Right atrium auricular region (tissue), 2 donors: ENCODE measurements at places on chromosomes 4 and X. TPM values are rescaled to one million over a fixed set of nuclear protein-coding genes. Genes with fewer than 3 reads are reported as not detected.

The RAI2 gene
- total RNA-seq: 29.6 TPM

The CWH43 gene
- total RNA-seq: not detected

The PRSS12 gene
- total RNA-seq: 0.12 TPM

The MAB21L2 gene
- total RNA-seq: 1.6 TPM

The SATL1 gene
- total RNA-seq: not detected

The DDX53 gene
- total RNA-seq: not detected

The SSX1 gene
- not detected for total RNA-seq

The REELD1 gene
- not detected for total RNA-seq

The COQ2 gene
- 15.1 TPM for total RNA-seq

DNA sequence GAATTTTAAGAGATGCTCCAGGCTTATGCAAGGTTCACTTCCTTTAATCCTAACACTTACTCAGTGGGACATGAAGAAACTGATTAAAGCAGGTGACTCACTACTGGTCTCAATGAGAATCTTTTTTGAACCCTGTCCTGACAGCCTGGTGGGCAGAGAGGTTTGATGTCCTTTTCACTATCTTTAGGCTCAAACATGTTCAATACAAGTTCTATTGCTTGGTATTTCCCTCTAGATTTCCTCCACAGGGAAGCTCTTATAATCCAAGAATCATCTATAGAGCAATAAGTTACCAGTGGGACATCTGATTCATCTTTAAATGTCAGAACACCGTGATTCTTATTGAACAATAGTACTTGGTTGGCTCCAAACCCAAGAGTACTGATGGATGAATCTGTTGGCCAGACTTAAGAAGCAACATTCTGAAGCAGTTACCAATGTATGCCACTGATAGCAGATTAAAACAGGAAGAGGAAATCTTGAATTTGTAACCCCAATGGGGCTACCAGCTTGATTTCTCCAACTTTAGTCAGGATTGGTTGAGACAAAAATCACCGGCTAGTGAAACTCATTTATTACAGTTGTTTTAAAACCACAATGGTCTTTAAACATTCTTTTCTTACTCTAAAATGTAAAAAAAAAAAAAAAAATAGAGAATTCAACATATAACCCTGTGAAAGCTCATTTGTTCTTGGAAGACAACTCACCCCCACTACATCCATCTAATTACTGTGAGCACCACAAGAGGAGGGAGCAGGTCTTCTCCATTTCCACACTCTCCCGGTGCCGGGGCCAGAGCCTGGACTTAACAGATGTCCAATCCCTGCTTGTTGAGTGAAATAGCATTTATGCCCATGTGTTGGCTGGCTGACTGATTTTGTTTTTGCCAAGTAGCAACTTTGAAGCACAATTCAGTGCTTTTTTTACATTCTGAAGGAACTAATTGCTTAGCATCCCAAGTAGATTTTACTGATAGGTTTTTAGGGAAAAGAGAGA is 43.3 kb downstream of the FGFBP1 start:
- H3K27ac ChIP-seq: no peak overlapping the region
- DNase-seq: no peak
- H3K4me1 ChIP-seq: no peaks in the 10 kb centered on the region
- no peaks in the 10 kb centered on the region for H3K27me3 ChIP-seq
- no peaks in the 10 kb centered on the region for H3K36me3 ChIP-seq

DNA sequence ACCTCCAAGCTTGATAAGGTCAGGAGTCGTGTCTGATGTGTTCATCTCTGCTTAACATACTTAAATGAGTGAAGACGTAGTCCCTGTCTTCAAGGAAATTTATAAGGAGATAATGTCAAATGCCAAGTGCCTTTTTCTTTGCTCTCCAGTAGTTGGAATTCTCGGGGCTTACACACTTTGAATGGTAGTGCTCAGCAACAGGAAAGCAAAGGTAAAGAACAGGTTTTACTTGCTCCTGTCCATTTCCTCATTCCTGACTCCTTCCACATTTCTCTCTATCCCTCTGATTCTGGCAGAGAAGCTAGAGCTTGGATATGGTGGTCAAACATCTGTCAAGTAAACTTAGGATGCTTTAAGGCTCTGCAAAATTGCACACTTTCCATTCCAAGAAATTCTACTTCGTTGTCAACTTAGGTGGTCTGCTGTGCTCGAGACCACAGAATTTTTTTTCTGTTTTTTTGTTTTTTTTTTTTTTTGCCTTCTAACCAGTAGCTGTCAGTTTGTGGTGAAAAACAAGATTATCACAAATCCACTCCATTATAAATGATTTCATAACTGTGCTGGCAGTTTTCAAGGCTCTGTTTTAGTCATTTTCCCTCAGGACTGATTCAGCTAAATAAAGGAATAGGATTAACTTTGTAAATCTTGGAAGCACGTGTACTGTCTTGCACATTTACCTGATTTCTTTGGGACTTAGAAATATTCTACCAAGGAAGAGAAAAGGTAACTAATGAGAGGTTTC is 180.8 kb upstream of the ANXA3 start:
- H3K36me3 ChIP-seq: peaks cover 4% of the 10 kb centered on the region
- H3K4me3 ChIP-seq: no peak overlapping the region
- H3K27ac ChIP-seq: no peak overlapping the region
- no peaks in the 10 kb centered on the region for H3K4me1 ChIP-seq
- DNase-seq: no peak

DNA sequence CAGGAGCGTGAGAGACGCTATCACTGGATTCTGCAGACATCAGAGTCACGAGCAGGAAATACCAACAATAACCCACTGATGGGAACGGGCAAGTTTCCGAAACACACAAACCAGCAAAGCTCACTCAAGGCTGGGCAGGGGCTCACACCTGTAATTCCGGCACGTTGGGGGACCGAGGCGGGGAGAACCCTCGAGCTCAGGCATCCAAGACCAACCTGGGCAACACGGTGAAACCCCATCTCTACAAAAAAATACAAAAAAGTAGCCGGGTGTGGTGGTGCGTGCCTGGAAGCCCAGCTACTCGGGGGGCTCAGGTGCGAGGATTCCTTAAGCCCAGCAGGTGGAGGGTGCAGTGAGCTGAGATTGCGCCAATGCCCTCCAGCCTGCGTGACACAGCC is 17.2 kb upstream of the GTPBP6 start:
- no peak overlapping the region for H3K27ac ChIP-seq
- no peaks in the 10 kb centered on the region for H3K27me3 ChIP-seq
- no peak for DNase-seq
- peaks cover 18% of the 10 kb centered on the region for H3K36me3 ChIP-seq
- no peaks in the 10 kb centered on the region for H3K4me1 ChIP-seq

DNA sequence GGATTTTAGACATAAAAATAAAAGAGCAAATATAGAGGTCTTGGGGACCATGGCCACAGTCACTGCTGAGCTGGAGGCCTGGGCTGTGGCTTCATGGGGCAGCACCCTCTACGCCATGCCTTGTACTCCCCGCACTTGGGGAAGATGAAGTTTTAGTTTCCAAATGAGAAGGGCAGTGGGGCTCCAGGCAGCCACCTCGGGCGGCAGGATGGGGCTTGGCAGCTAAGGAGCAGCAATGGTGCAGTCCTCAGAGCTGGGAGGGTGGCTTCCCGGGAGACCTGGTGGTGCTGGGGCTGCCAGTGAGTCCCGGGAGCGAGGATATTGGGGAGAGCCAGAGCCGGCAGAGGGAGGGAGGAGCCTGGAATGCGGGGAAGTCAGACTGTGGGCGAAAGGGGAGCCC is 2.4 kb downstream of the CXCR3 start:
- H3K4me1 ChIP-seq: no peaks in the 10 kb centered on the region
- H3K27ac ChIP-seq: no peak overlapping the region
- H3K36me3 ChIP-seq: peaks cover 29% of the 10 kb centered on the region
- H3K4me3 ChIP-seq: no peak overlapping the region
- DNase-seq: no peak

DNA sequence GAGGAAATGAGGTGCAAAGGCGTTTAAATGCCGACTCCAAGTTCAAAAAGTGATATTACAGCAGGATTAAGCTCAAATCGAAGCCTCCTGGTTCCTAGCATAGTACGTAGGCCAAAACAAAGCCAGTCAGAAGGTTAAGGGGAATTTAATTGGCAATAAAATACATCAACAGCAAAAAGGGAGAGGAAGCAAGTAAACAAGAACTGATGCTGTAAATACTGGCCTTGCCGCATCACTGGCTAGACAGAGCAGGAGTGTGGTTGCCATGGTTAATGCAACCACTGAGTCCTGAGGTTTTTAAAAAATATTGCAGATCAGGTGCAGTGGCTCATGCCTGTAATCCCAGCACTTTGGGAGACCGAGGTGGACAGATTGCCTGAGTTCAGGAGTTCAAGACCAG is 63.2 kb upstream of the FBXW7 start:
- H3K4me1 ChIP-seq: no peaks in the 10 kb centered on the region
- H3K27me3 ChIP-seq: no peaks in the 10 kb centered on the region
- no peaks in the 10 kb centered on the region for H3K36me3 ChIP-seq

GRCh38 chr4:112905728-112906127 is 143.7 kb upstream of the ANK2 start:
- H3K4me1 ChIP-seq: no peaks in the 10 kb centered on the region
- no peak for DNase-seq
- H3K27me3 ChIP-seq: no peaks in the 10 kb centered on the region
- H3K4me3 ChIP-seq: no peak overlapping the region
- H3K27ac ChIP-seq: no peak overlapping the region
- no peaks in the 10 kb centered on the region for H3K36me3 ChIP-seq

GRCh38 chr4:174449944-174450785 is 72.1 kb downstream of the HPGD start:
- H3K27me3 ChIP-seq: no peaks in the 10 kb centered on the region
- peaks cover 7% of the 10 kb centered on the region for H3K4me1 ChIP-seq
- H3K27ac ChIP-seq: no peak overlapping the region
- no peak for DNase-seq
- no peaks in the 10 kb centered on the region for H3K36me3 ChIP-seq

GRCh38 chrX:150506486-150506885 is 61.9 kb upstream of the MTM1 start:
- no peak overlapping the region for H3K4me3 ChIP-seq
- no peaks in the 10 kb centered on the region for H3K36me3 ChIP-seq
- H3K27me3 ChIP-seq: no peaks in the 10 kb centered on the region
- no peaks in the 10 kb centered on the region for H3K4me1 ChIP-seq

DNA sequence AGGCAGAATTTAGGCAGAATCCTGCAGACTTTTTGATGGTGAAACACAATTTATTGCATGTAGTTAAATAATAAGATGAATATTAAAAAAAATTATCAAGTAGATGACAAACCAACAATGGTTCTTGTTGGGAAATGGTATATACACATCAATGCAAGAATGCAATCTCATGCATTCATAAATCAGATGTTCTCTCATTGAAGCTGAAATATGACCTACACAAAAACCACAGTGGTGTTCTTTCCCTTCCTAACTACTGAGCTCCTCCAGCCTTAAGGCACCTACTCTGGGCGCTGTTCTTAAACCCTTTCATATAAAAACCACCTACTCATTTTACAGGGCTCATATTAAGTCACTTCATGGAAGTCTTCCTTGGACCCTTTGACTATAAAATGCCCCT is 64.1 kb downstream of the ANTXR2 start:
- no peaks in the 10 kb centered on the region for H3K27me3 ChIP-seq
- no peaks in the 10 kb centered on the region for H3K4me1 ChIP-seq
- no peak overlapping the region for H3K27ac ChIP-seq

GRCh38 chr4:1285151-1285789 is 4.4 kb upstream of the MAEA start:
- H3K27me3 ChIP-seq: no peaks in the 10 kb centered on the region
- no peak for DNase-seq
- no peaks in the 10 kb centered on the region for H3K36me3 ChIP-seq
- peaks cover 8% of the 10 kb centered on the region for H3K4me1 ChIP-seq
- no peak overlapping the region for H3K4me3 ChIP-seq

DNA sequence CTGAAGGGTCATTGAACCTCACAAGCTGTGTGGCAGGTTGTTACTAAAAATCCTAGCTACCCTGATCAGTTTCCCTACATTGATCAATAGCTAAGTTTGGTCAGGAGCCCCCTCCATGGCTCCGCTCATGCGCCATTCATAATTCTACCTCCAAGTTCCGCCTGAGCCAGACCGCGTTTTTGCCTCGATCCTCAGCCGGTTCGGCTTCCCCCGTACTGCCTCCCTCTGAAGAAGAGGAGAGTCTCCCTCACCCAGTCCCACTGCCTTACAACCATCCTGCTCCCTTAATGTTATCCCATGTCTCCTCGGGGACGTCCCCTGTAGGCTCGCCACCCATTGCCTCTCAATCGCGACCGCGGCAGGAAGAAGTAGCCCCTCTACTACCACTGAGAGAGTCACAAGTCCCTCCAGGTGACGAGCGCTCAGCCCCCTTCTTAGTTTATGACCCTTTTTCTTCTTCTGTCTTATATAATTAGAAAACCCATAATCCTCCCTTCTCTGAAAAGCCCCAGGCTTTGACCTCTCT is 158.2 kb downstream of the DEFB131A start:
- peaks cover 4% of the 10 kb centered on the region for H3K4me1 ChIP-seq
- H3K4me3 ChIP-seq: no peak overlapping the region
- H3K36me3 ChIP-seq: no peaks in the 10 kb centered on the region
- no peak for DNase-seq
